ENCODE measurements at places on chromosomes 6 and 20.
A peak's percentile ranks its signal among the peaks of the same experiment; 100 is the strongest.

- DNase-seq = no peak
Measured at GRCh38 chr6:89186762-89187161, 30.4 kb downstream of the GABRR1 start.

DNA sequence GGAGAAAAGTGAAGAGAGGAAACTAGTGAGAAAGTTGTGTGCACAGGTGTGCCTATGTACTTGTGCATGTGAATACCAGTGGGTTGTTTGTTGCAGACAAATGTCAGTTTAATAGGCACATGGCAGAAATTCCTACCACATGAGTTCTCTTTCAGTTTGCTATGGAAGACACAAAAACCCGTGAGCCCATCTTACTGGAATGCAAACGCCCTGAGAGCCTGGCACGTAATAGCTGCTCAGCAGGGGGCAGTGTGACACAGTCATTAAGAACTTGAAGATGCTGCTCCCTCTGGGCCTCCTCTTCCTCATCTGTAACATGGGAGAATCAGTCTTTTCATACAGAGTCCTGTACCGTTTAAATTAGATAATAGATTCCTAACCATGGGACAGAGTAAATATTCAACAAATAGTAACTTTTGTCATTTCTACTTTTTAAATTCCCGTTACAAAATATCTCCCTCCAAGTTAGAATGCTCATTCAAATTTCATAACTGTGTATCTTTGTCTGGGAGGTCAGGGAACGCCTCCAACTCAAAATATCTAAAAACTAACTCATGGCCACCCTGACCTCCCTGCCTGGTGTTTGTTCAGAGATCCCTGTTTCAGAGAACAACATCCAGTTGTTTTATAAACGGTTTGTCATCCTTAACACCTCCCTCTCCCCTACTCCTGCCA, 802.9 kb downstream of the MAFB start:
- peak; percentile 27 for DNase-seq

GRCh38 chr6:106979435-106979884, 4.9 kb upstream of the CD24 start:
- DNase-seq = peak; percentile 87

- DNase-seq = no peak
Measured at GRCh38 chr6:21111093-21111725, 482.3 kb upstream of the SOX4 start.

- DNase-seq = no peak
Measured at GRCh38 chr20:48601798-48602197, 226.0 kb downstream of the PREX1 start.

- DNase-seq = no peak
Measured at GRCh38 chr20:47099825-47100441, 205.3 kb downstream of the EYA2 start.

DNA sequence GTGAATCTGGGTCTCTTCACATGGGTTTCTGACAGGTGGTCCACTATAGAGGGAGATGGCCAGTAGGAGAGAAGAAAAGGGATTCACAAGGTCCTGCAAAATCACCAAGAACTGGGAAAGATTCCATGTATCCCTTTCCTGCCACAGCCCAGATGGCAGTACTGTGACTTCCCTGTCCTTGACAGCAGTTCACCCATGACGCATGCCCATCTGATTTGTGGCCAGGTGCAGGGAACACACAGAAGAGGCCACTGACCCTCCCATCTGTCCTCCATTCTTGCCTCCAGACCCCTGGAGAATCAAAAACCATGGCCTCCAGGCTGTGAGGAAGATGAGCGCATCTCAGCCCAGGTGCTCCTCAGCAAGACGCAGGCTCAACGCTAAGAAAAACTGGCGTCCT, 183.1 kb upstream of the RREB1 start:
- no peak for DNase-seq

DNA sequence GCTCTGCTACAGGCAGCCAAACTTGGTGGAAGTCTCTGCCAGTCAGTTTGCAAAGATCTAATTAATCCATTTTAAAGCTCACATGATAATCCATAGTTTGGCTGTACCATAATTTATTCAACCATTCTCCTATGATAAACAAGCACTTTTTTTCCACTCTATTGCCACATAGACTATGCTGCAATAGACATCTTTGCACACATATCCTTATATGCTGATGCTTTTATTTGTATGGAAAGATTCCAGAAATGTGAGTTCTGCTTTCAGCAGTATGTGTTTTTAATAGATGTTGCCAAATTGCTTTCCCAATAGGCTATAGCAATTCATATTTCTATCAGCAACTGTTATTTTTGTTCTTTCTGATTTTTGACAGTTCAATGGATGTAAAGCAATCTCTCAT, 628.0 kb downstream of the KIF16B start:
- no peak for DNase-seq

- DNase-seq = no peak
Measured at GRCh38 chr6:33189625-33190448, 2.4 kb downstream of the COL11A2 start.

GRCh38 chr6:15441215-15441868, 195.5 kb downstream of the JARID2 start:
- peak; percentile 36 for DNase-seq

- no peak for DNase-seq
Measured at GRCh38 chr6:42250274-42250931, 32.7 kb upstream of the MRPS10 start.

- DNase-seq = no peak
Measured at GRCh38 chr6:168025831-168026710, 28.6 kb downstream of the KIF25 start.

DNA sequence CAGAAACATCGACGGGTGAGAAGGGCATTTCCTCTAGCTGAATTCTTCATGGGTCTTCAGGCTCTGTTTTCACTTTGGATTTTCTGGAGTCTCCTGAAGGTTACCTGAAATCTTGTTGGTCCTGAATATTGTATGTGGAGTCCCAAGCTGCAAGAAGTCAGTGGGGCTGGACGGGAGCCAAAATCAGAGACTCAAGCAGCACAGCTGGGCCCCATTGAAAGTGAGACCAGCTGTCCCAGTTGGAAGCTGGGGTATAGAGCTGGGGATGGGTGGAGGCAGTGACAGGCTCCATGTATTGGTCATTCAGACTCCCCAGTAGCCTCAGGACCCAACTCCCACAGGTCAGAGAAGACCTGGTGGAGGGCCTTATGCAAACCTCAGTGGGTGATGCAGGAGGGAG, 111.3 kb upstream of the MLN start:
- no peak for DNase-seq

- no peak for DNase-seq
Measured at GRCh38 chr6:83889621-83890020, 30.1 kb downstream of the CYB5R4 start.

GRCh38 chr20:34062570-34063482, 49.2 kb downstream of the EIF2S2 start:
- peak; percentile 44 for DNase-seq

DNA sequence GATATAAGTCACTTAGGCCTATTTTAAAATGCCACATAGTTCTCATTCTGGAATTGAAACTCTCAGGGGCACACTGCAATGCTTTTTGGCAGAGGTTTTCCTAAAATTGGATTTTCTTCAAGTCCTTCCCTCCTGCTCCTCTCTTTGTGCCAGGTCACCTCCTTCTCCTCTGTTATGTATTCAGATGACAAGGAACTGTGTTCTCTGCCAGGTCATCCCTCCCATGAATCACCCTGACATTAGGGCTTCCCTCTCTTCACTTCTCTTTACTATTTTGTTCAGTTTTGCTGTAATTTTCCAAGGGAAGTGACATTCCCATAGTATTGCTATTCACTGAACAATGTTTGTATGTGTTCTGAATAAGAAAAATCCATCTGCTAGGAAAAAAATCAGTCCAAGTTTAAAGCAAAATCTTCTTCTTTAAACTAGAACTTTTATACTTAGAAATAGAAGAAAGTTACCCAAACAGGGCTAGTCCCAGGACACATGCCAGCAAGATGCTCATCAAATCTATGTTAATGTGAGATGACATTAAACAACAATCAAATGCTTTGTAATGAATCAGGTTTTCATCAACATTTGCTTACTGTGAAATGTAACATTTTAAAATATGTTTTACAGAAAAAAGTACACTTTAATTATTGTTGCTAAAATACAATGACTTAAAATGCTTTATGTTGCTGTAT, 461.1 kb downstream of the MMUT start:
- no peak for DNase-seq

GRCh38 chr6:101395345-101395744, 1.8 kb downstream of the GRIK2 start:
- no peak for DNase-seq

GRCh38 chr6:31586599-31587281, 663 bp downstream of the LST1 start:
- DNase-seq = peak; percentile 15

DNA sequence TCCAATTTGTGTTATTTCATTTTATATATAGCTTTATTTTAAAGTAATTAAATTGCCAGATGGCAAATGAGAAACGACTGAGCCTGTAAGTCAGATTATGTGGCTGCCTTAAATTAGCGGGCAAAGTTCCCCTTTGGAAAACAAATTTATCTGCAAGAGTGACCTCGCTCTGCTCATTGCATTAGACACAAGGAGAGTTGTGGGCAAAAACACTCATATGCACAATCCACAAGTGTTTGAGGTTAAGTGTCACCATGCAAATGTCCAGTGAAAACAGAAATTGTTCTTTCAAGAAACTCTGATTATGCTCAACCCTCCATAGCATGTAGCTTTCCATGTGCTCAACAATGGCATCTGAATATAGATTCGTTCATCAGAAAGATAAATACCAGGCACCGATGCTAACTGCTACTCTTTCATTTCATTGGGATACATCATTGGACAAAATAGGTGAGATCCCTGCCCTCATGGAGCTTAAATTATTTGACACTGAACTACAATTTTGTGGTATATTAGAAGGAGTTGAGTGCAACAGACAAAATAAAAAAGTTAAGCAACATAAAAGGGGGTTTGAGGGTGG, 1.7 kb upstream of the NHSL1 start:
- no peak for DNase-seq

DNA sequence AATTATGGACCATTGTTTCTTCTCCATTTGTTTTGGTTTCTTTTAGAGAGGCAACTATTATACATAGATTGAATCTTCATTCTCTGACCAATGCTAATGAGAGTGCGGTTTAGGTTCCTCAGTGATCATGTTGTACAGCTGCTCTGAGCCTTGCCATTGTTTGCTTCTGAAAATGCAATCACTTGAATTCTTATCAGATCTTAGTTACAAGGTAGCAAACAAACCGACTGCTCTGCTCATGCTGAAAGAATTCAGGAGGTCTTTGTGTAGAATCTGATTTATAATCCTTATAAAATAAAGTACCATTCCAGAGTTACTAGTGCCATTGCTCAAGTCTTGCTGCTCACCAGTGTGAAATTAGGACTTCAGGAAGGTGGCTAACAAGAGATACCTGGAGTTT, 569.1 kb upstream of the ID4 start:
- no peak for DNase-seq

- DNase-seq = no peak
Measured at GRCh38 chr6:113329942-113330635, 527.1 kb upstream of the MARCKS start.

DNA sequence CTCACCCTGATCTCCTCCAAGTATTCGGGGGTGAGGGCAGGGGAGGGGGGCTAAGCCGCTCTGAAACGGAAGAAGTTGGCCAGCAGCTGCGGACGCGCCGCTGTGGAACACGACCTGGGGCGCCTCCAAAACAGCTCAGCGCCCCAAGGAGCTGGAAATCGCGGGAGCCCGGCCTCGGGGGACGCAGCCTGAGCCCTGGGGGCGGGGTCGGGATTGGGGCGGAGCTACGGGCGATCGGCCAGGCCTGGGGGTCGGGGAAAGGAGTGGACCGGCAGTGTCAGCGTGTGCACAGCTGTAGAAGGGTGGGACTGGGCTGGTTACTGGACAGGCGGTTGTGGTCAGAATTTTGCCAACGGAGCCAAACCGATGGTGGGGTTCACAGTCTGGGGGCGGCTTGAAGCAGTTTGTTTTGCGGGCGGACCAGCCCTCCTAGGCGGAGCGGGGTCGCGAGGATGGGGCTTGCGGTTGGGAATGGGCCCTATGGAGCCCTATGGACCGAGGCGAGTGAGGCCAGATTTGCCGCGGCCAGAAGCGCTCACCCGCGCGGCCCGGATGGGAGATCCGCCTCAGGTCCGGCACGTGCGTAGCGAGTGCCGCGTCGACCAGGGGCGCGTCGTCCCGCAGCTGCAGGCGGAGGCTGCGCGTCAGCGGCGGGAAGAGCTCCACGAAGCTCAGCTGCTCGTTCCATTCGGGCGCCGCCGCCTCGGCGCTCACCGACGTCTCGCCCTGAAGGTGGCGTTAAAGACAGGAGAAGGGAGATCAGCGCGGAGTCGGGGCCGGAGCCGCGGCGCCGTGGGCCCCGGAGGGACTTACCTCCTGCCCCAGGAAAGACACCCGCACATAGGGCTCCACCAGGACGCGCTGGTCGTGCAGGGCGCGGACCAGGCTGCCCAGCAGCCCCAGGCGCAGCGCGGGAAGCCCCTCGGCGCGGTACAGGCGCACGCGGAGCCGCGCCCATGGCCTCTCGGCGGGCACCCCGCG, 14.3 kb upstream of the SPAG4 start:
- peak; percentile 86 for DNase-seq

- no peak for DNase-seq
Measured at GRCh38 chr6:25239059-25239458, 40.1 kb upstream of the CARMIL1 start.

DNA sequence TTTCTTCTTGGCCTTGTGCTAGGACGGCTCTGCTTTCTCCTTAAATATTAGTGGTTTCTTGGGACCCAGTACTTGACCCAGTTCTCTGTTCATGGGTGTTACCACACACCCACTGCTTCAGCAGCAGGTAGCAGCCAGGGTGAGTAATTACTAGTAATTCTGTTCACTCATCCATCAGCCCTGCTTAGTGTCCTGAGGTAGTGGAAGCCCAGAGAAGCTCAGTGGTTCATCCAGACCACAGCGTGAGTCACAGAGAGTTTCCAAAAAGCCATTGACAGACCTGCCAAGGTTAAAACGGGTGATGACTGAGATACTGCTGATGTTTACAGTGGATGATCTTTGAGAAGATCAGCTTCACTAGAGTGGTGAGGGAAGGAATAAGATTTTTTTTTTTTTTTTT, 51.7 kb upstream of the HINT3 start:
- peak; percentile 72 for DNase-seq

GRCh38 chr6:16230953-16231352, 7.4 kb upstream of the GMPR start:
- DNase-seq = no peak

DNA sequence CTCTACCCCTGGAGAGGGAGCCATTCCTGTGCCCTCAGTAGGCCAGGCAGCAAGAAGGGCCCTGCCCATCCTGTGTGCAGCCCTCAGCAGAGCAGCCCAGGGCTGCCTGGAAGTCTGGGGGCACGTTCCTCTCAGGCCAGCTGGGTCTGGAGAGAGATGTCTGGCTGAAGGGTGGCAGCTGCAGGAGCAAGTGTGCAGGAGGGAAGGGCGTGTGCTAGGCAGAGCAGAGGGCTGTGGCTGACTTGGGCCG, 62.7 kb downstream of the NOL4L start:
- DNase-seq = no peak

GRCh38 chr6:136426627-136427377, 123.4 kb downstream of the MAP7 start:
- no peak for DNase-seq

GRCh38 chr20:24450624-24451376, 18.6 kb upstream of the SYNDIG1 start:
- no peak for DNase-seq

- no peak for DNase-seq
Measured at GRCh38 chr20:50848846-50849673, 54.2 kb downstream of the BCAS4 start.

GRCh38 chr6:63998991-63999390, 363.4 kb downstream of the PHF3 start:
- no peak for DNase-seq

Measured in activated CD4-positive, alpha-beta T cell treated with anti-CD3 and anti-CD28 coated beads for 48 hours (primary cell).